ENCODE measurements at places on chromosomes 4 and X.

DNA sequence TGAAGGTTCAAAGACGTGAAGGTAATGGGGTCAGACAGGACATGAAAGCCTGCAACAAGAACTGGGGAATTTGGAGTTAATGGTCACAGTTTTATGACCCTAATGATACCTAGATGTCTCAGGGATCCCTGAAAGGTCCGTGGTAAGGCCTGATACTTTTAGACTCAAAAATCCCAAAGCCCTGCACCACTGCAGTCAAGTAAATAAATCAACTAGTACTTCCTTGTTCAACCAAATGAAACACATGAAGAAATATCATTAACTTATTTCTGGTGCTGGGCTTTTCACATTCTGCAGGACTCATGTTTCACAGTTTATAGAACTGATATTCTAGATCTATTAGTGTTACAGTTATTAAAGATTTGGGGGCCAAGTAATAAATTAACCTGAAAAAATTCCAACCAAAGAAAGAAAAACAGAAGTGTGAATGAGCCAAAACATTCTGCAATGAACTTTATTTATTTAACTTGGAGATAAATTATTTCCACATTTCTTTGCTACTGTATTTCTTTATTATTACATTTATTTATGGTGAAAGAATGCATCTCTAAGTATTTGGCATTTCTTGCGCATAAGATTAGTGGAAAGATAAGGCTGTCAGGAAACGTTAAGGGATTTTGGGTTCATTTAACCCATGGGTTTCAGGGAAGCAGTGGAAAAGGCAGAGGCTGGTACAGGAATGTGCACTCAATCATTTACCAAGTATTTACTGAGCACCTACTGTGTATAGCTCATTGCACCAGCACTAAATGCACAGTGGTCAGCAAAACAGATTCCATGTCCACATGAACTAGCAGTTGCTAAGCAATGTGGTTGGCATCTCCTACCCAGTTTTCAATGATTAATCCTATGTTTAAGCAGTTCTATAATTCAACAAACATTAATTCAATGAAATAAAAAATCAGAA is 8.7 kb downstream of the WDFY3 start:
- no peak for DNase-seq

DNA sequence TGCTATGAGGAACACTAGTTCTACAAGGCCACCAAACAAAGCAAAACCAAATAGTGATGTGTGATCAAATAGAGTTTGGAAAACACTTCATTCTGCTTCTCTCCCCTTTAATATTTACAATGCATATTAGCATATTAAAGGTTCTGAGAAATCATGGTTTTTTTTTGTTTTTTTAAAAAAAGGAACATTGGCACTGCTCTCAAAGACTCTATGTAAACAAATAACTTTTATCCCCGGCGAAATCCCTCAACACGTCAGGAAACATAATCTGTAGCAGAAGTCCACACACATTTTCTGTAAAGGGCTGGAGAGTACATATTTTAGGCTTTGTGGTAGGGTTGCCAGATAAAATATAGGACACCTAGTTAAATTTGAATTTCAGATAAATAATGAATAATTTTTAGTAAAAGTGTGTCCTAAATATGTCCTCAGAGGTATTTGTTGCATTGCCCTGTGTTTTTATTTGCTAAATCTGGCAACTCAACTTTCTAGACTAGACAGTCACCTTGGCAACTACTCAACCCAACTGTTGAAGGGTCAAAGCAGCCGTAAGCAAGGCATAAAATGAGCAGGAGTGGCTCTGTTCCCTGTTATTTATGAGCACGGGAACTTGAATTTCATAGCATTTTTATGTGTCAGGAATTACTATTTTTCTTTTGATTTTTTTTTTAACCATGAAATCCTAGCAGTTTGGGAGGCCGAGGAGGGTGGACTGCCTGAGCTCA is 8.6 kb downstream of the SPATA4 start:
- DNase-seq: no peak

GRCh38 chr4:88910101-88910500 is 146.9 kb downstream of the FAM13A start:
- no peak for DNase-seq

GRCh38 chr4:102585329-102585728 is 84.2 kb downstream of the NFKB1 start:
- DNase-seq: no peak

DNA sequence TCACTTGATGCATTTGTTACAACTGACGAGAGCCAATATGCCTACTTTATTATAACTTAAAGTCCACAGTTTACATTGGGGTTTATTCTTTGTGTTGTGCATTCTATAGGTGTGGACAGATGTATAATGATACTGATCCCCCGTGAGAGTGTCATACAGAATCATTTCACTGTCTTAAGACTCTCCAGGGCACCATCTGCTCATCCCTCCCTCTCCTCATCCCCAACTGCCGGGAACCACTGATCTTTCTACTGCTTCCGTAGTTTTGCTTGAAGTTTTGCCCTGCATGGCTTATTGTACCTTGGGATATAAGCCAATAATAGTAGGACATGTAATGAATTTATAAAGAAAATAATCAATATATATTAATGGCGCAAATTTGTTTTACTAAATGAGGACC is 137.8 kb upstream of the MSX1 start:
- no peak for DNase-seq

DNA sequence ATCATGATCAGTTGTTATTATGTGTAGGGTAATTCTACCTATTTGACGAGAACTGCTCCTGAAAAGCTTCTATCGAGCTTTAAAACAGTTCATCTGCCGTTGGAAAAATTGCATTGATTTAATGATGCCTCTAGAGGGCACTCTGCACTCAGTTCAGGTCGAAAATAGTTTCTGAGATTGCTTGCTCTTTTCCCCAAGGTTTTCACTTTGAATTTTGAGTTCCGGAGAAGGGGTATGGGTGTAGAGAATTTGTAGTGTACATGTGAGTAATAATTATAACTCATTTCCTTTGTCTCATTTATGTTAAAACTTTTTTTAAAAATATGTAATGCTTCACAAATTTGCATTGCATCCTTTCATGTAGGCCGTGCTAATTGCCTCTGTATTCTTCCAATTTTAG is 28.4 kb upstream of the TNIP3 start:
- DNase-seq: no peak

GRCh38 chrX:73647632-73648322 is 84.8 kb downstream of the CHIC1 start:
- DNase-seq: no peak

Data from NCI-H510A (cell line).